Stimulated activated CD8-positive, alpha-beta memory T cell treated with anti-CD3 and anti-CD28 coated beads, Interleukin-2, amount 100 ng/mL, for 1 hour (primary cell): ENCODE measurements at places on chromosomes 12 and 14.

DNA sequence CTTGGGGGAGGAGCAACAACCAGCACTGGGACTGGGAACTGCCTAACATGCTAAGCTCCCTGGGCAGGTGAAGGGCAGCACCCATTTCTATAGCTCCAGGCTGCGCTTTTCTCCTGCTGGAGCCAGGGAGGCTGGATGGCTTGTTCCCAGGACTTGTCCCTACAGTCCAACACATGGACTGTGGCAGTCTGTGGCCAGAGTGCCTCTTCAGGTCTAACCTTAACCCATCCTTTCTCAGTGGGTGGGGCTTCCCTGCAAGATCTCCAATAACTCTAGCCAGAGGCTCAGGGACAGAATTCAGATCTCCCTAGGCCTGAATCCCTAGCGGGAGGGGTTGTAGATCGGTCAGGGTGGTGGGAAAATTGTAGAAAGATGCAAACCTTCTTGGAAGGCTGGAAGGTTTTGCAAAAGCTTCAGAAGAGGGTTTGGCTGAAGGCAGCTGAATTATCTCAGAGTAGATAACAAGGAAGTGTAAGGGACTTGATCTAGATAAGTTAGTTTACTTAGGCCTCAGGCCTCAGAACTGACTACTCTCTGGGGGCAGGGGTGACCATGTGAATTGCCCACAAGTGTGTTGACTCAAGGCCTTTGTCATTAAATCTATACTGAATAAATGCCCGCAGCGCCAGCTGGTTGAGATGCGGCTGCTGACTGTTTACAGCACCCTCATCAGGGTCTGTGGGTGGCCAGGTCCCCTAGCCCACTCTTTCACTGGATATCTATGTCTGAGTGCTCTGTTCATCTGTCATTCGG, 60.7 kb downstream of the SSPN start:
- DNase-seq = no peak

DNA sequence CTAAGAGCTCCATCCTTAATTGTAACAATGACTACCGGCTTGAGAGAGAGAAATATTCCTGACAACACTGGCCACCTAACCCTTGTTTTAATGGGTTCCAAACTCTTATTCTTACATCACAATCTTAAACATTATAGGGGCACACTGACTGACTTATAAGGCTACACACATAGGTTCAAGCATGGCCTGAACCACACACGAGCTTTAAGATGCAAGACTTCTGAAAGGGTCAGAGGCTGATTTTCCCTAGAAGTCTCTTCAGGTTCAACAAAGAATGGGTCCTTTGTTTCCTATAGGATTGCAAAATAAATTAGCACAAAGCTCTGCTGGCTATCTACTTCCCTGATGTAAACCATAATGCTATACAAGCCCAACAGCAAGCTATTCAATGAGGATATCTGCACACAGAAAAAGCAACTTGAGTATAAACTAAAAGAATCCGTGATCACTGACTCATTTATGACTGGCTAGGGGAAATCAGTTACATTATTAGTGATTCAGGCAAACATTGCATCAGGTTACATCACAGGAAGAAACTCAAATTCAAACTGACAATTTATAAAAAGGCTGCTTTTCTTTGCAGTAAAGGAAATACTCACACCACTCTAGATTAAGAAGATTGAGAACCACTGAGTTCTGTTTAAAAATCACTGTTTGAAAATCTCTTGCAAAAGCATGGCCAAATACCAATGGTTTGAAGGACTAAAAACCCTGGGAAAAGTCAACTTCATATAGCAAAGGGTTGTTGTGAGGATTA, 8.5 kb downstream of the BTG1 start:
- no peak for DNase-seq

GRCh38 chr12:14880890-14881453, 4.7 kb downstream of the MGP start:
- DNase-seq = no peak

DNA sequence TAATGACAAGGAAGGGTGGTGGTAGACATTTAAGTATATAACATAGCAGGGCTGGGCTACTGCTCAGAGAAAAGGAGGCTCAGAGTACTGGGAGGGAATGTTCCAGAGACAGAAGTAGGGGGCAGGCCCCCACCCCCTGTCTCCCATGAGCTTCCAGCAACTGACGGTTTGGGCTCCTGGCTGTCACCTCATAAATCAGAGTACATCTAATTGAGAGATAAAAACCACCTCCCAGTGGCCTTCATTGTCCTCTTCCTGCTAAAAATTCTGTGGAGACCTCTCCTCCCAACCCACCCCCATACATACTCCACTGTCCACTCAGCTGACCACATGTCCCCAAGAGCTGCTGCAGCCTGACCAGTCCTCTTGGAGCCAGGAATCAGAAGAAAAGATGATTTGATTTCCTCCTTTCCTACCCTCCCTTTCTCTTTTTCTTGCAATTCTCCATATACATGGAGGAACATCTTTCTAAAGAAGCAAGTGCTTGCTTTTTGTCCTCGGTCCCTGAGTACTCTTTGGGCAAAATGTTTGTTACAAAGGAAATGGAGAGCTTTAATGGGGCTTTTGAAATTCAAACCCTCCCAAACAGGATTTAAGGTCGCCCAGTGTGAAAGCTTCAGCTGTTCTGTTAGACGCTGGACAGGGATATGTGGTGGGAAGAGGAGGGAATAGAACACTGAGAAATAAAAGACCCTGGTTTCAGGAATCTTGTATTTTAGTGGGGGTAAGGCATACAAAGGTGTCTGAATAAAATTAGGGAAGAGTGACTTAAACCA, 16.4 kb upstream of the KCNA5 start:
- DNase-seq = no peak

- no peak for DNase-seq
Measured at GRCh38 chr14:105335735-105336476, 21.4 kb downstream of the PACS2 start.

GRCh38 chr12:79737875-79738718, 47.3 kb upstream of the PAWR start:
- no peak for DNase-seq

GRCh38 chr12:119258149-119258548, 76.4 kb upstream of the CCDC60 start:
- no peak for DNase-seq

GRCh38 chr12:32146074-32146873, 39.6 kb downstream of the BICD1 start:
- no peak for DNase-seq

DNA sequence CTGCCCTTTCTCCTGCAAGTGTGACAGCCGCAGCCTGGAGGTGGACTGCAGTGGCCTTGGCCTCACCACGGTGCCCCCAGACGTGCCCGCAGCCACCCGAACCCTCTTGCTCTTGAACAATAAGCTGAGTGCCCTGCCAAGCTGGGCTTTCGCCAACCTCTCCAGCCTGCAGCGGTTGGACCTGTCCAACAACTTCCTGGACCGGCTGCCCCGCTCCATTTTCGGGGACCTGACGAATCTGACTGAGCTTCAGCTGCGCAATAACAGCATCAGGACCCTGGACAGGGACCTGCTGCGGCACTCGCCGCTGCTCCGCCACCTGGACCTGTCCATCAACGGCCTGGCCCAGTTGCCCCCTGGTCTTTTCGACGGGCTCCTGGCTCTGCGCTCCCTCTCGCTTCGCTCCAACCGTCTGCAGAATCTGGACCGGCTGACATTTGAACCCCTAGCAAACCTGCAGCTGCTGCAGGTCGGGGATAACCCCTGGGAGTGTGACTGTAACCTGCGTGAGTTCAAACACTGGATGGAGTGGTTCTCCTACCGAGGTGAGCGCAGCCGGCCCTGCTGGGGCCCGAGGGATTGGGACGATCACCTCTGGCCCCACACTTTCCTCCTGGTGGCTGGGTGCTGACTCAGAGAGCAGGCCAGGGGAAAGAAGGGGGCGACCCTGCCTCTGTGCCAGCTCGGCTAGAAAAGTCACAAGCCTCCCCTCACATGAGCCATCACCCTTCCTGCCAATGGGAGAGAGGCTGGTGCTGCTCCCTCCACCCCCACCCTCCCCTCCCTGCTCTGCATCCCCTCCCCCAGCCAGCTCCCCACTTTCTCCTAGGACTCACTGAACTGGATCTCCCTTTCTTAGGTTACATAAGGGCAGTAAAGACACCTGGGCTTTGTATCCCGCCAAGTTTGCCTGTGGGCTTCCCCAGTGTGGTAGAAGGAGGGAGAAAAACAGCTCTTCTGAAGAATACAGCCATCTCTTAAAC, 10.9 kb downstream of the LRTM2 start:
- DNase-seq = no peak

GRCh38 chr14:63418020-63418419, 99.3 kb upstream of the GPHB5 start:
- no peak for DNase-seq

DNA sequence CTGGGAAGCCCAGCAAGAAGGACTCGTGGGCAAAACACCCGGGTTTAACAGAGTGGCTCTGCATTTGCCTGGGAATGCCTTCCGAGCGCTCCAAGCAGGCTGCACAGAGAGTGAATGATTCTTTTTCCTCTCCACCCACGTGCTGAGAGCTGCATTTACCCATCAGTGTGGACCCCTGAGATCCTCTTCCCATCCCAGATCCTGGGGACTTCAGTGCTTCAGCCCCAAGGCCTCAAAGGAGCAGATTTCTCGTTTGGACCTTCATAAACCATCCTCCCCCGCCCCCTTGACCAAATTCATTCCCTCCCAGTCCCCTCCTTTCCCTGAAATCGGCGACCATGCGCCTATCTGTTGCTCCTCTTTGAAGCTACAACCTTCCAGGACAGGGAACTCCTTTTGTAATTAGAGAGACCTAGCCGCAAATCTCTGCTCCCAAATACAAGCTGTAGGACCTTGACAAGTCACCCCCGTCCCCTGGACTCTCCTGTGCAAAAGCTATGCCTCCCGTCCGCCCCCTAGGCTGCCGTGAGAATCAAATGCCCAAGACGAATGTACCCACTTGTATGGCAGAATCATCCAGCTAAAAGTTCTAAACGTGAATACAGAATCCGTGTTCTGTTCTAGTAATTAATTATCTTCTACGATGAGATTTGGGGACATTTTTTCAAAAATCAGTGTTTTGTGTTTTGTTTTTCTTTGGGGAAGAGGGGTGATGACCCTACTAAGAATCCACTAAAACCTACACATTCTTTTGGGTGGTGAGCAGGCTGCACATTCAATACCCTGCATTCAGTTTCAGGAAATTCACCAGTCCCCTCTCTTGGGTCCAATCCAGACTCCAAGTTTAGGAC, 8.8 kb downstream of the TBX5 start:
- DNase-seq = no peak
